ENCODE measurements at places on chromosomes 13 and 19.

- DNase-seq: no peak
These were observed 229.6 kb downstream of the ZIC5 start for GRCh38 chr13:99741960-99742359.

DNA sequence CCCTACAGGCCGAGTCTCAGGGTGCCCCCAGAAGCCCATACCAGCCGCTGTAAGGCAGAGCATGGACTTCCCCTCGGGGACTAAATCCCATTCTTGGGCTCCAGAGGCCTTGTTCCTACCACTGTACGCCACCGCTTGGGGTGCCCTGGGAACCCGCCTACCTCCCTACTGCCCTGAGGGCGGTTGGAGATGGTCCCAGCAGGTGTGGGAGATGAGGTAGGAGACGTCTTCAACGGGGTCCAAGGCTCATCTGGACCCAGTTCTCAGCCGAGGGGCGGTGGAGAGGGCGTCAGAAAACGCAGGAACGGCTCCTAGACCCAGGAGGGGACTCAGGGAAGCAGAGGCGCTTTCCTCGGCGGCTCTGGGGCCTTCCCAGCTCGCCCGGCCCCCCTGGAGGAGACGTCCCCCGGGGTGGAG lies 833 bp upstream of the ZIK1 start:
- no peak for DNase-seq

DNA sequence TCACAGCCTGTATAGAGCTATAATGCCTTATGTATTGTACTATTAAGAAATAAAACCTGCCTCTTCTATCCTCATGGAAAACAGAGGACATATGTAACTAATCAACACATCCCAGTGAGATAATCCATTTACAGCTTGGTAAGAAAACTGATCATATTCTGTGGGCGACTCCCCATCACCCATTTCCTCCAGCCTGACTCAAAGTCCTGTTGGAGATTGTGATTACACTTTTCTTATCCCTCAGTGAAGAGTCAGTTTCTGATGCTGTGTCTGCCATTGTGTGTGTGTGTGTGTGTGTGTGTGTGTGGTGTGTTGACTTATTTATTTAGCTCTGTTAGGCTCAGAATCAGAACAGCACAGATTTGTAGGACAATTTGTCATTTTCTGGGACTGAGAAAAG lies 212.8 kb downstream of the FGF9 start:
- no peak for DNase-seq

DNA sequence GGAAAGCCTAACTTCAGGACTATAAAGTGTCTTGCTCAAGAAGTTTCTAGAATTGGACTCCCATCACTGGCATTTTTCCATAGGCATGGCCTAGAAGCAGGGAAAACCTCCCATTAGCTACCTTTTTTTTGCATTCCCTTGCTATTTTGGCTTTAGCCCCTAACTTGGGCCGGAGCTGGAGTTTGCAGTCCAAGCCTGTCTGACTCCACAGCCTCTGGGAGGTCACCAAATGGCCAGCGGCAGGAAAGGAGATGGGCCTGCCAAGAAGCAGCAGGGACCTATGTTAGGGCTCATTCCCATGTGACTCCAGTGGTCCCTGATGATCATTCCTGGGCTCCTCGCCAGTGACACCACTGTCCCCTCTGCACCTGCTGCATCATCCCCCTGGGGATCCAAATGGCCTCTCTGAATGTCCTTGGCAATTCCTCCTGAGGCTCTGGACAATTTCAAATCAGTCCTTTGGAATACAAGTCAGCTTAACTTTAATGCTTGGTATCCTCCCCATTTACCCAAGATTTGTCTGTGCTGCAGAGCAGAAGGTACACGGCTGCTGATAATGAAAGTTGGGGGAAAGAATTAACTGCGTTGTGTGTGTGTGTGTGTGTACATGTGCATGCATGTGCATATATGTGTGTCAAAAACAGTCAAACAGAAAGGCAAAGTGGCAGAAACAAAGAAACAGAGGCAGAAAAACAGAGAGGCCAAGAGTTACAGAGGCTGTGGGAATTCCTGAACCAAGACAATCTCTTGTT lies 69.8 kb upstream of the SERP2 start:
- DNase-seq: no peak

DNA sequence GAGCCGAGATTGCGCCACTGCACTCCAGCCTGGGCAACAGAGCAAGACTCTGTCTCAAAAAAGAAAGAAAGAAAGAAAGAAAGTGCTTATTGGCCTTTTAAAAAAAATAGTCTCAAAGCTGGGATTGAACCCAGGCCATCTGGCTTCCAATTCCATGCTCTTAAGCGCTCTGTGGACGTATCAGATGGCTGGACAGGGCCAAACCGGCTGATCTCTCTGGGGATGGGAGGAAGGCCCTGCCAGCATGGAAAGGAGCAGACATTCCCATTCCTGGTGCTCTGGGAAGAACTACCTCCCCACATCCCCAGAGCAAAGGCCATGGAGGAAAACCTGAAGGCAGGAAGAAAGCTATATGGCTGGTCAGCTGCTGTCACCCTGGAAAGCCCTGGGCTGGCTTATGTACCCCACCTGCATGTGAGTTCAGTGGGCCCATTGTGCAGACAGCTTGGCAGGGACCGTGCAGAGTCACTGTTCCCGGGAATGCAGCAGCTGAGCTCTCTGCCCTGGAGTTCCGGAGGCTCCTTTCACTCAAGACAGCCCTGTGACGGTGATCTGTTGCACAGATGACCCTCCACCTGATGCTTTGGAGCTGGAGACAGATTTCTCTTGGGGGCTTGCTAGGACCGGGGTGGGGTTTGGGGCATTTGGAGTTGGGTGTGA lies 84.3 kb downstream of the SIPA1L3 start:
- no peak for DNase-seq

DNA sequence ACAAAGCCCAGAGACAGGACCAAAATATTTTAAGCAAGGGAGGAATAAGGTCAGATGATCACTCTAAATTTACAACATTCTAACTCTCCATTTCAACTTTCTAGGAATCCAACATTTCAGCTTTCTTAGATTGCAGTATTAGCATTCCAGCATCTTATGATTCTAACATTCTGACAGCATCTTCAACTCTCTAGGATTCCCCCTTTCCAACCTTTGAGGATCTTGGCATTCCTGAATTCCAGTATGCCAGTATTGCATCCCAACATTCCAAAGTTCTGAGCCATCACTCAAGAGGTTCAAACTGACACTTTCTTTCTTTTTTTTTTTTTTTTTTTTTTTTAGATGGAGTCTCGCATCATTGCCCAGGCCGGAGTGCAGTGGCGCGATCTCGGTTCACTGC lies 13.8 kb downstream of the TGFB1 start:
- DNase-seq: no peak

DNA sequence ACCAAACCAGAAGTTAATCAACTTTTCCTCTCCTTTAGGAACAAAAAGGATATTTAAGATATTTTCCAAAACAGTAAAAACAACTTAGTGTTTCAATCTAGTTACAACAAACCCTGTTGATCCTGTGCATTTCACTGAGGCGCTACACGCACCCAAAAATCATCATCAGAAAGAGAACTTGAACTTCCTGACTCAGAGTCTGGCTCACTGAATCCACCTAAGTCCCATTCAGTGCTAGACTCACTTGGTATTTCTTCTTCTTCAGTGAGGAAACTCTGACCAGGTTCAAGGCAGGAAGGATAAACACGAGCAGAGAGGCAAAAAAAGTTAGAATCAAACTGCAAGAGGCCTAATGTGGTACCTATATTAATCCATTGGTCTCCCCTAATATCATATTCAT lies 2.2 kb downstream of the KBTBD6 start:
- no peak for DNase-seq

- no peak for DNase-seq
These were observed 997.1 kb downstream of the EFNB2 start for GRCh38 chr13:105538346-105538745.

GRCh38 chr13:25088562-25089221 lies 7.2 kb upstream of the PABPC3 start:
- no peak for DNase-seq

DNA sequence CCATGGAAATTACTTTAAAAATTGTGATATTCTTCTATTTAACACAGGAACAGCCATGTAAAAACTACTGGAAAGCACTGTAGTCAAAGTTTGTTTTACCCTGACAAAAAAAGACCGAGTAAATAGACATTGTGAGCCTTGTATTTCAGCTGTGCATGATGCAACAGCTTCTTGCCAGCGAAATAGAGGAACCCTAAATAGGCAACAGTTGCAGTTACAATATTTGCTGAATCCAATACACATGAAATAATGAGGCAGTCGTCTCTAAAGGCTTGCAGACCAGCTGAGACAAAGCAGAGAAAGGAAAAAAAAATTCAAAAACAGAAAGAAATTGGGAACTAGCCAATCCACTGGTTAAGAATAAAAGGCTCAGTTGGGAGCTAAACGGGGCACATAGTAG lies 1001.1 kb downstream of the OLFM4 start:
- DNase-seq: no peak

GRCh38 chr19:29302002-29302928 lies 89.3 kb upstream of the UQCRFS1 start:
- DNase-seq: no peak

DNA sequence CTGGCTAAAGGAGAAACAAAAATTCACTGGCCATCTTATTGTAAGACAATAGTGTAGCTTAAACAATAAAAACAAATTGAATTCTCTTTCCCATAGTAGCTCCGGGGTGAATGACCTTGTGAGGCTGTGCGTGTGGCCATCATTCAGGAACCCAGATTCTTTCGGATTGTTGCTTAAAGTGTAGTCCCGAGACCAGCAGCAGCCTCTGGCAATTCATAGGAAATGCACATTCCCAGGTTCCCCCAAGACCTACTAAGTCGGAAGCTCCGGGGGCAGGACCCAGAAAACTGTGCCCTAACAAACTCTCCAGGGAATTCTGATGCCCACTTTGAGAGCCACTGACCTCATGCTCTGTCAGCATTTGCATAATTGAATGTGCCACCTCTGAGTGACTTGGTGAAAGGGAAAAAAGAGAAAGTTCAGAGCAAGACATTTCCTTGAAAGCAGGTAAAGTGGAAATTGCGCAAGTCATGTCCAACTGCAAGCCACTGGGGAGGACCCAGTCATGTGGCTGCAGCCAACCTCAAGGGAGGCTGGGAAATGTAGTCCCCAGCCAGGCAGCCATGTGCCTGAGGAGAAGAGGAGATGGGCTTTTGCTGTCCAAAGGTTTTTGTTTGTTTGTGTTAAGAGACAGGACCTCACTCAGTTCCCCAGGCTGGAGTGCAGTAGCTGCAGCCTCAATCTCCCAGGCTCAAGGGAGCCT lies 50.7 kb upstream of the PNMA8B start:
- no peak for DNase-seq

DNA sequence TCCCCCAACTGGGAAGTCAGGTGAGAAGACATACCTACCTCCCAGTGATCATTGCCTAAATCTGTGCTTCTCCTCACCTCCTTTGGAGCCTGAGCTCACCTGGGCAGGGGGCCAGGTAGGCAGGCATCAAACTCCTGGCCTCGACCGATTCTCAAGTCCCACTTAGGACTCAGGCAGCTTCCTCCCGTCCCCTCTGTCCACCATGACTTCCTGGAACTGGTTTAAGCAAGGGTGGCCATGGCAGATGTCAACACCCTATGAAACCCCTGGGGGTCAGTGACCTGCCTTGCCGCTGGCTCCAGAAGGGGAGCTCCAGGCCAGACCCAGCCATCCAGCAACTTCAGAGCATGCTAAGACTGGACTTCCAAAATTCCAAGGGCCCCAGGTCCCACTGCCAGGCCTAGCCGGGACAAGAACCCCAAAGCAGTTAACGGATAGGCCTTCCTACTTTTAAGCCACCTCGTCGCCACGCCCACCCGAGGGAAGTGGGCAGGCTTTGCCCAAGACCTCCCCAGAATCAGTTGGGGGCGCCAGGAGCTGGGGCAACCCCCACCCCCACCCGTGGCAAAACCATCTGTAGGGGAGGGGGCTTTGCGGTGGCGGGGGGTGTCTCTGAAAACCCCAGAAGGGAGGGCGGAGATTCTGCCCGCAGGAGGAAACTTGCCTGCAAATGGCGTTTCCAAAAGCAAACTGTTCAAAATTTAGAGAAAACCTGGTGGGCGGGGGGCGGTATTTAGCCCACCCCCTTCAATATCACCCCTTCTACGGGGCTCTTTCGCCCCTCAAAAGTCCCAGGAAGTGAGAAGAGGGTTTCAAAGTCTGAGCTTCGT lies 657 bp downstream of the PLIN3 start:
- DNase-seq: no peak

DNA sequence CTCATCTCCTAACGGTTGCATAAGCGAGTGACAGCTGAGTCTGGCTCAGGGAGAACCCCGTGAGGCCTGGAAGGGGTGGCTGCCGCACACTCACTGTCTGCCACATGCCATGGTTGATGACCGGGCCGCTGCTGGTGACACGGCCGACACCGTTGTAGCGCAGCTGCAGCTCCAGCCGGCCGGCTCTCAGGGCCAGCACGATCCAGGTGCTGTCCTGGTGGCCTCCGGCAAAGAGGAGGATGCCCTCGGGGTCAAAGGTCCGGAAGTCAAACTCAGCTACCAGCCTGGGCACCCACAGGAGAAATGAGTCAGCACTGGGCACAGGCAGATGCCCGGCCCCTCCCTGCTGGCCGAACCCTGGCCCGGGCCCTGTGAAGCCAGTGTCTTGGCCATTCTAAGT lies 31.7 kb downstream of the GAS6 start:
- DNase-seq: no peak

DNA sequence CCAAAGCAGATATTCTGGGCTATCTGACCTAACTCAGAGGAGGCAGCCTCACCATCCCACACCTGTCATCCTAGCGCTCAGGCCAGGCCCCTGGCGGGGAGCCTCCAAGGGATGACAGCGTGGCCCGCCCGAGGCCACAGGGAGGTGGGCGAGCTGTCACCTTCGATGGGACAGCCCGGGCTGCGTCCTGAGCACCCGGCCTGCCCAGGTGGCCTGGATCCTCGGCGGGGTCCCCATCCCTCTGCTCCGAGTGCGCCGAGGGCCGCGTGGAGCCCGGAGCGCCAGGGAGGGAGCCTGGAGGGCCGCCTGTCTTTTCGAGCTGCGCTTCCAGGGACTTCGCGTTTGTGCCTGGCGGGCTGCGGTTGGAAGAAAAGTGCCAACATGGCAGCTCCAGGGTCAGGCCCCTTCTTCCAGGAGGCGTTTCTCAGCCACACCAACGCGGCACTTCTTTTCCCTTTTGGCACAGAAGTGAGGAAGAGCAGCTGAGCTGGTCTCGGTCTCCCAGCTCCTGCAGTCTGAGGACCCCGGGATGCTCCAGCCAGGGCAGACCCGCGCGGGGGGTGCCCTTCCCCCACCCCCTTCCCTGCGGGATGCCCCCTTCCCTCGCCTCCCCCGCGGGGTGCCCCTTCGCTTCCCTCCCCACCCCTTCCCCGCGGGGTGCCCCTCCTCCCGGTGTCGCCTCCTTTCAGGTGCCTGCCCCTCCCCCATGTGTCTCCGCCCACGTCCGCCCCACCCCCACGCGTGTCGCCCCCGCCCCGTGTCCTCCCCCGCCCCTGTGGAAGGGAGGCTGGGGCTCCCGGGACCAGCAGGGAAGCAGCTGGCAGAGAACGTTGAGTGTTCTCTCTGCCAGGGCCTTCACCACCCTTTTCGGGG lies 42.3 kb downstream of the GJA3 start:
- no peak for DNase-seq

- no peak for DNase-seq
These were observed 507.4 kb downstream of the KCTD12 start for GRCh38 chr13:76378767-76379166.

GRCh38 chr13:77002590-77003190 lies 10.8 kb downstream of the CLN5 start:
- DNase-seq: no peak

GRCh38 chr13:26855921-26856320 lies 95.3 kb upstream of the GPR12 start:
- no peak for DNase-seq
